NCI-H748 treated with DMSO at 0.1 percent for 48 hours (cell line): ENCODE measurements at places on chromosomes 6 and 20.

DNA sequence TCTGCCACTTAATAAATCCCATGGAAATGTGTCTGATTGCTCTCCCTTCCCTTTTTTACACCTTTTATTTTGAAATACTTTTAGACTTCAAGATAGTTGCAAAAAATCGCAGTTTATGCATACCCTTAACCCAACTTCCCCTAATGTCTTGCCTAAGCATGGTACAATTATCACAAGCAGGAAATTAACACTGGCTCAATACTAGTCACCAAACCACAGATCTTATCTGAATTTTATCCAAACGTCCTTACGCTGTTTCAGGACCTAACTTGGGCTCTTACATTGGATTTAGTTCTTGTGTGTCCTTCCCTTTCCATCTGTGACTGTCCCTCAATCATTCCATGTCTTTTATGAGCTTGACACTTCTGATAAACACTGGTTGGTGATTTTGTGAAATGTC, 146.3 kb downstream of the ZNF217 start:
- DNase-seq: no peak

- DNase-seq: no peak
Observed at GRCh38 chr6:3594201-3594600, 137.4 kb upstream of the SLC22A23 start.

DNA sequence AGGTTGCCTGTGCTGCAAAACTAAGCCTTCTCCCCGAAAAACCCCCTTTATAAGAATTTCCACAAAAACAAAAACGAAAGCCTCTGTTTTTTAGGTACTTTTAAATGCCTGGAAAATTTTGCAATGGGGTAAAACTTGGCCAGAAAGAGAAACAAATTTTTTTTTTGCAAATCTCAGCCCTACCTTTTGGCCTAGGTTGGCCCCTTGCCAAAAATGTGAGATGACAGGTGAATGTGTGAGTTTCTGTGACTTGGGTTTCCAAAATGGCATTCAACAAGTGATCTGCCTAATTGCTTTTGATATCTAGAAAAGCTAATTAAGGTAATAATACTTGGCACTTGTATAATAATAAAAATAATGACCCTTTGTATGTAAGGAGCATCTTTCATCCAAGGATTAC, 48.4 kb downstream of the MAFB start:
- no peak for DNase-seq

GRCh38 chr20:60238992-60239660, 280.9 kb downstream of the CDH26 start:
- DNase-seq: no peak

- no peak for DNase-seq
Observed at GRCh38 chr20:821046-821730, 12.3 kb upstream of the FAM110A start.

DNA sequence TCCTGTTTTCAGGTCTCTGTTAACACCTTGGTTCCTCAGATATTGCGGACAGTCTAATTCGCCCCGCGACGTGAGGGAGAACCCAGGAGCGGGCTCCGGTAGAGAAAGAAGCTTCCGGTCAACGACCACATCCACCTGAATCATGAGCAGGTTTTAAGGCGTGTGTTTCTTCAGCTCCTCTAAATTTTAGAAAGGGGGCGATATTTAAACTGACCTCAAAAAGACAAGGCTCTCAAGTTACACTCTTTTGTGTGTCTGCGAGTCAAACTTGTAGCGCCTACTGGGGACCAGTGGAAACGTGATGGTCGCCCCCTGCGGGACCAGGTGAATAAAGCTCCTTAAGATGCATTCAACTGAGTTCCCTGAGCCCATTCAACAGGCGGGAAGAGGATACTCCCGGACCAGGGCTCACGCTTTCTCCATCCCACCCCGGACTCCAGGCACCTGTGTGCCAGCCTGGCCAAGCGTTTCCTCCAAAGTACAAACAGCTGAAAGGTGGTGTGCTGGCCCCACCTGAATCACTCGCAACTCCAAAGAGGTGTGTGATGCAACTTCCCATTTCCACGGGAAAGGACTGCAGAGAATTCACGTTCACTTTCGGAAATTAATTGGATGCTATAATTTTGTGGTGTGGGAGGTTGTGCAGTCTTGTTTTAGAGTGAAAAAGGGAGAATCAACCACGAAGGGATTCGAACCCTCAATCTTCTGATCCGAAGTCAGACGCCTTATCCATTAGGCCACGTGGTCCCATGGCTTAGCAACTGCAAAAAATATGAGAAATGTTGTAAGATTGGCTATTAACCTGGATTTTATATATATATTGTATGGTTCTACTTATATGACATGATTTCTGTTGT, 17.0 kb downstream of the GPX5 start:
- peak; percentile 91 for DNase-seq

DNA sequence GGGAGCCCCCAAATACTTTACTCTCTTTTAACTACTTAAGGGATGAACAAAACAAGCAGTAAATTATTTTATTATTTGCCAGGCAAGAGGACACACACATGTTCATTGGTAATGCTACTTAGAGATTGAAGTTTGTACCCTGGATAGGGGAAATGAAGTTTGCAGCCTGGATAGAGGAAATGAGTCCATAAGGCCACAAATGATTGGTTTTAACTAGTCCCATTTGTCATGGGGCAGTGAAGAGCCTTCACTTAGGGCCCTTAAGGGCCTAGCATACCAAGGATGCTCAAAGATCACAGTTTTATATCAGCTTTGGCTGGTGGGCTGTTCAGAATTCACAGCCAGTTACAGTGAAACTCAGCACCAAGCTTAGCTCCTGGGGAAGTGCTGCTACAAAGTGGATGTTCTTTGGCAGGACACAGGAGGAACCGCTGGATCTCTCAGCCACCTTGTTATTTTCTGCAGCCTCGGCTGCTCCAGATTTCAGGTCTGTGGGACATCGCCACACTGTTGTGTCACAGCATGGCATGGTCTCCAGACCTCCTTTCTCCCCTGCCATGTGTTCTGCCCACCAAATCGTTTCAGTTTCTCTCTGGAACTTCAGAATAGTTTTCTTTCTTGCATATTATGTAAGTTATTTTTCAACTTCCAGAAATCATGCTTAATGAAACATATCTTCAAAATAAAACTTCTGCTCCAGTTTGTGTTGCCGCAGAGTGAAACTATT, 41.8 kb downstream of the NCOA7 start:
- no peak for DNase-seq

- DNase-seq: no peak
Observed at GRCh38 chr6:16670617-16671051, 90.6 kb downstream of the ATXN1 start.

DNA sequence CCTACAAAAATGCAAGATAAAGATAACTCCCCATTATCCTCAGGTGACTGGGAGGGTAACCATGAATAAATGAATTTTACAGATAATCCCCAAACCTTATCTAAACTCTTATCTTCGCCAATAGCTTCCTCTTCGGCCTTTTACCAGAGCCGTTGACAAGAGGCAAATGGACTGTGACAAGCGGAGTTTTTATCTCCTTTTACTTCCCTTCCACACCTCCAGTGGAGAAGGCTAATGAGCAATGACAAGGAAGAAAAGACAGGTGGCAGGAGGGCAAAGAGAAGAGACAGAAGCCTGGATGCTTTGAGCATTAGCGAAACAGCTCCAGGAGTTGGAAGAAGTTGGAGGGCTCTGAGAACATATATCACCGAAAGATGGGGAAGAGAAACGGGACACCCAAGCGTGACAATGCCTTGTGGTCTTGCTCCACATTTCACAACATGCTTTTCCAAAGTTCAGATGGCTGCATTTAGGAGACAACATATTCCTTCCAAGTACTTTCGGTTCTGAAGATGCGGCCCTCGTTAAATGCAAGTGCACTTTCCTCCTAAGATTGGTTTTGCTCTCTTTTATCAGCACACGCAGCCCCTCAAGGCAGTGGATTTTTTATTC, 69.2 kb downstream of the PRDM1 start:
- DNase-seq: no peak

- DNase-seq: no peak
Observed at GRCh38 chr20:20412750-20413149, 44.8 kb downstream of the INSM1 start.

DNA sequence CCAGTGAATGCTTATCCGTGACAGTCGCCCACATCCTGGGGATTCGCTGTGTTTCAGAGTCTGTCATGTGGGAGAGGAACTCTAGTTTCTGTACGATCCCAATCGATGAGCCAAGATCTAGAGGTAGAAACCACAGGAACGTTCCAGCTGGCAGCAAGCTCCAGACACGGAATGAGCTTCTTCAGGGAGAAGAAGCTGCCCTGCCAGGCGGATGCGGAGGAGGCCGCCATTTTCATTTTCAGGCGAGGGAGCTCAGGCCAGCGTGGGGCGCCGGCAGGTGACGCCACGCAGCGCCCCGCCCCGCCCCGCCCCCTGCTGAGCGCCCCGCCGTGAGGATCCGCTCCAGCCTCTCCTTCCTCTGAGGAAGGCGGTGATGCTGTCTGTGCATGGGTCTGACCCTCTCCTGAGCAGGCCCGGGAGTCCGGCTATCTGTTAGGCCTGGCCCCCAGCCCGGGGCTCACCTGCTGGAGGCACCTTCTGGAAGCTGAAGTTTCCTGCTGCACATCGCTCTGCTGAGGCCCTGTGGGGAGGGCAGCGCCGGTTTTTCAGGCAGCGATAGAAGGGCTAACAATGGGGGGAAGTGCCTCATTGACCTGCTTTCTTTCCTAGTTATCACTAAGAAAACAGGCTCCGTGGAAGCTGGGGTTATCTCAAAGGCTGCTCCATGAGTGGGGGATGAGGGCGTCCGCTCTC, 147.5 kb downstream of the ERMARD start:
- no peak for DNase-seq

- no peak for DNase-seq
Observed at GRCh38 chr6:154230910-154231595, 125.5 kb downstream of the IPCEF1 start.

- DNase-seq: peak; percentile 39
Observed at GRCh38 chr6:16511040-16511660, 250.1 kb downstream of the ATXN1 start.

GRCh38 chr6:118869350-118869749, 24.6 kb upstream of the ASF1A start:
- no peak for DNase-seq

DNA sequence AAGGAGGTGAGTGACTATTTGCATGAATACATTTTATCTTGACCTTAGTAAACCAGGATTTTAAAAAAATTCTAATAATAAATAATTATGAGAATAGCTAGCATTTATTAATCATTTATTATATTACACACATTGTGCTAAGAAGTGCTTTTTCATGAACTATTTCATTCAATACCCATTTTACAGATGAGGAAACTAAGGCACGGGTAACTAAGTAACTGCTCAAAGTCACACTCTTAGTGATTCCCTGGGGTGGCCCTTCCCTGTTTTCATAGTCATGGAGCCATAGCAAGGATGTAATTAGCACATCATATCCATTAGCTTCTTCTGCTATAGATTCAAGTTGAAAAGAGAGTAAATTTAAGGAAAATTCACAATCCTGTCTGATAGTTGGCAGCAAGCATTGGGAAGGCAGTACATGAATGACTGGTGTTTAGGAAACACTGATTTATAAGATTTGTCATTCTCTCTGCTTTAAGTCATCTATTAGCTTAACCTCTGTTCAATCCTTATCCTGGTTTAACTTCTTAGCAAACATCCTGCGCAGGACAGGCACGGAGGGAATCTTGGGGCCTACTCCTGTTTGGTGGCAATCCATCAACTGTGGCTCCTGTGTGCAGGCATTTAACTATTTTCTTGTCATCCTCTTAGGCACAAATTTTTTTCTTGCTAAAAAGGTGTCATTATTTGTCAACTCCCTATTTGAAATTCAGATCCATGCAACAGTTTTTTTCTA, 68.3 kb downstream of the RIN2 start:
- DNase-seq: no peak

DNA sequence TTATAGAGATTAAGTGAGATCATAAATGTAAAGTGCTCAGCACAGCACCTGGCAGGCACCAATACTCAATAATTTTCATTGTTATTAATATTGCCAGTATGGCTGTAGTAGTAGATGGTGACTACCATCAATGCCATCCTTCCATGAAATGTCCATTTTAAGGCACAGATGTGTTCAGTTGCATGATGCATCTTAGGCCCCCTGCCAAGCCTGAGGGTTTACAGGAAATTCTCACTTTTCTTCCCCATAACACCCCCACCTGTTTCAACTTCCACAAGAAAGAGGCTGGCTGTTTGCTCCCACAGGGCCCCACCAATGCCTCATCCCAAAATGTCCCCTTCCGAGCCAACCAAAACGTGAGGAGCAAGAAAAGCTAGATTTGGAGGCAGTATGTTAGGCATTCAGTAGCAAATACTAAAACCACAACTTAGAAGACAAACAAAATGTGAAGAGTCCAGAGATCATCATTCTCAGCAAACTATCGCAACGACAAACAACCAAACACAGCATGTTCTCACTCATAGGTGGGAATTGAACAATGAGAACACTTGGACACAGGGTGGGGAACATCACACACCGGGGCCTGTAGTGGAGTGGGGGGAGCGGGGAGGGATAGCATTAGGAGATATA, 110.6 kb upstream of the NHSL1 start:
- no peak for DNase-seq

DNA sequence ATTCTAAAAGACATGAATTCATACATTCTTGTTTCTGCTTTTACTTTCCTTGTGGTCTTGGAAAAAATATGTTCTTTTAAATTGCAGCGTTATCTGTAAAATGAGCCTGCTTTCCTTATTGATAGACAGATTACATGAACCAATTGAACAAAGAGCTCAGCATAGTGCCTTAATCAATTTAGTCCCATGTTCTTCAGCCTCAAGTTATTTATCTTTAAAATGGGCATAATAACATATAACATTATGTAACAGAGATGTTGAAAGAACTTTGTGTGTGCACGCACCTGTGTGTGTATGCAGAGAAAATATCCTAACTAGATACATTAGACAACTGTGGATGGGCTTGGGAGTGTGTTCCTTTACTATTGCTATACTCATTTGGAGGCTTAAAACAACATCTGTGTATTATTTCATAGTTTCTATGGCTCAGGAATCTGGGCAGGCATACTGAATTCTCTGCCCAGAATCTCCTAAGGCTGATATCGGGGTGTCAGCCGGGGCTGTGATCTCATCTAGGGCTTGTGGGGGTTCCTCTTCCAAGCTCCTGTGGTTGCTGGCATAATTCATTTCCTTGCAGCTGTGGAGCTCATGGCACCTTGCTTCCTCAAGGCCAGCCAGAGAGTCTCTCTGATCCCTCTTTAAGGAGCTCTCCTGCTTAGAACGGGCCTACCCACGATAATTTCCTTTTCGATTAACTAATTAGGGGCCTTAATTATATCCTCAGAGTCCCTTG, 194.1 kb downstream of the ARID1B start:
- no peak for DNase-seq
